ENCODE measurements at places on chromosomes 2 and 18.

- DNase-seq, result no peak
These were observed 41.3 kb downstream of the REV1 start for GRCh38 chr2:99448556-99448955.

DNA sequence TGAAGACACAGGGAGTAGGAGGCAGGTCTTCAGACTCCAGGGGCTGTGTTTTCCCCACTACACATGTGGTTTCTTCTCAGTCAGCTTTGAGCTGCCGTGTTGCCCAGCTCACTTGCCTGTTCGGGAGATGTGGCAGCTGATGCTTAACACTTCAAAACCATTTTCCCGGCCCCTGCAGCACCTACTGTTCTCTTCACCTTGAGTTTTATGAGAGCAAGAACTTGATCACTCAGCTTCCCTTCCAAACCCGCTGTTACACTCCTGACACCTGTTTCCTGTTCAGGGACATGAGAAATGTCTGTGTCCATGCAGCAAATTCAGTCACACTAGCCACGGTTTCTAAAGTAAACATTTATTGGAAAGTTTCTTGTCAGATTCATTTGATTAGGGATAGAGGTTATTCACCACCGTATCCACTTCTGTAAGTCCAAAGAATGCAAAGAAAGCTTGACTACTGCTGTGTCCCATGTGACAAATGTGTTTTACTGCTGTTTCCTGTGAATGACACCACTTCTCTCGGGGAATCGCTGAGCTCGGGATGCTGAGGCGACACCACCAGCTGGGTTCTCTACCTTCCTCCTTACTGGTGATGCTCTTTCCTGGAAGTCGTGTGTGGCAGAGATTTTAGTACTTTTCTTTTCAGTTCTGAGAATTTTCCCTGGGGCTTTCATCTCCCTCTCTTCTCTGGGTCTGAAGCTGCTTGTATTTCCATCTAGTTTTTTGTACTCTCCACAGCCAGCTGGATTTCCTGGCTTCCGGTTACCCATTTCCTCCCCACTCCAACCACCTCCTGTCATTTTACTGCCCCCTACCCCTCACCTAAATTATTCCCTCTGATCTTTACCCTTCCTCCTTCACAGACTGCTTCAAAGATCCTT, 91.7 kb downstream of the KLF7 start:
- DNase-seq, result peak; percentile 40

GRCh38 chr2:8475349-8476031, 206.4 kb upstream of the ID2 start:
- no peak for DNase-seq

GRCh38 chr2:624551-625347, 52.5 kb downstream of the TMEM18 start:
- DNase-seq, result no peak

GRCh38 chr2:204900487-204900886, 355.2 kb downstream of the PARD3B start:
- DNase-seq, result no peak

- peak; percentile 53 for DNase-seq
These were observed 88.0 kb downstream of the AQP4 start for GRCh38 chr18:26777351-26778053.

DNA sequence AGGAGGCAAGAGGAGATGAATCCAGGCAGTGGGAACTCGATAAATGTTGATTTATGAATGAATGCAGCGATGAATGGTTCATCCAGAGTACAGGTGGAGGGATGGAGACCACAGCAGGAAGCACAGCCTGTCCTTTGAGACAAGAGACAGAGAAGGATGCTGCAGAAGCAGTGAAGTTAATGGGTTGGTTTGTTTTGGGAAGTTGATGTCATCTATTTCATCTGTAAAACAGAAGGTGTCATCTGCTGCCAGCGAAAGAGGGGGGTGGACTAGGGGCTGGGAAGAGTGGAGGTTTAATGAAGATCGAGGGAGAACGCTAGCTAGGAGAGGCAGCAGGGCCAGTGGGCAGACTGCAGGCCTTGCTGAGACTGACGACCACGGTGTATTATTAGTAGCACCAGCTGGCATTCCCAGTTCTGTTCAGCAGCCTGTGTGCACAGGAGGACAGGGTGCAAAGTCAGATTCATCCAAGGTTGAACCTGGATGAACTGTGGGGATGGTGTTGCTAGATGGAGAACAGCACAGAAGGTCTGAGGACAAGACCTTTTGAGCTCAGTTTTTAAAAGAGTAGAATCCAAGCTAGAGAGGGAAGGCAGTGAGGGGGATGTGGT, 120.3 kb upstream of the CAPN13 start:
- no peak for DNase-seq

Data from left hindlimb (tissue), 1 donor.